Fibroblast of pulmonary artery (primary cell): ENCODE measurements at places on chromosomes 6 and 20.

GRCh38 chr20:41900201-41900691 lies 282.1 kb upstream of the CHD6 start:
- no peak for DNase-seq

DNA sequence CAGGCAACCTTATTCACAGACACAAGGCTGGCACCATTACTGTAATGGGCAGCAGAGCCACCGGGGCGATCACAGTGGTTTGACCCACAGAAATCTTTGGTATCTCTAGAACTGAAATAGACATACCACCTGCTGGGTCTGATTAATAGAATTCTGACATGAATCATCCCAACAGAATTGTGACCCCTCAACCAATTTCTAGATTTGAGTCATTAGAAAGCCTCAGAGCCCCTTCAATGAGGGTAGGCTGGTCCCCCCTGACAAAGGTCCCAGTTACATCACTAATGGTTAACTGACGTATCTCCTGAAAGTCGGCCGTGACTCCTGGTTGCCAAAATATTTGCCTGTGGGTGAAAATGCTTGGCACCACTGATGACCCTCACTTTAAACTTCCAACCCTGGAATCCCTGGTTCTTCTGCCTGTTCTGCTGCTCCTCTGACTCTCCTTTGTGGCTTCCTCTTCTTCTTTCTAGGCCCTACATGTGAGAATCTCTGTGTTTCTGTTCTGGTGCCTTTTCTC lies 124.9 kb upstream of the ARID1B start:
- no peak for DNase-seq

- DNase-seq: no peak
These were observed 21.7 kb upstream of the SMIM26 start for GRCh38 chr20:18545566-18545965.

- DNase-seq: no peak
These were observed 12.0 kb downstream of the CNKSR3 start for GRCh38 chr6:154498340-154498934.

- DNase-seq: no peak
These were observed 445.2 kb upstream of the ID4 start for GRCh38 chr6:19391926-19392325.

DNA sequence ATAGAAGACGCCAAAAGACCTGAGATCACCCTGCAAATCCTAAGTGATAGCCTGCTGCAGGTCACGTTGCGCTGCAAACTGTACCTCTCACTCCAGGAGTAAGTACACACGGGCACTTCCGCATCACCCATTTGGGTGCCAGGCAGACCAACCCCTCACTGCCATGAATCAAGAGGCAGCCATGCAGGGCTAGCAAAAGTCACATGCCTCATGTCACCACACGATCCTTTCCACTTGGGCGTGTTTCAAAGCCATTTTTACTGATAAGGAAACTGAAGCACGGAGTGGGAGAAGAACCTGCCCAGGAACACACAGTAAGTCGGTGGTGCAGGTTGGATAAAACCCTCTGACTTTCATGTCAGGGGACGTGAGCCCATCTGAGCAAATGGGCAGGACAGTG lies 37.0 kb downstream of the BPIFB1 start:
- DNase-seq: no peak

DNA sequence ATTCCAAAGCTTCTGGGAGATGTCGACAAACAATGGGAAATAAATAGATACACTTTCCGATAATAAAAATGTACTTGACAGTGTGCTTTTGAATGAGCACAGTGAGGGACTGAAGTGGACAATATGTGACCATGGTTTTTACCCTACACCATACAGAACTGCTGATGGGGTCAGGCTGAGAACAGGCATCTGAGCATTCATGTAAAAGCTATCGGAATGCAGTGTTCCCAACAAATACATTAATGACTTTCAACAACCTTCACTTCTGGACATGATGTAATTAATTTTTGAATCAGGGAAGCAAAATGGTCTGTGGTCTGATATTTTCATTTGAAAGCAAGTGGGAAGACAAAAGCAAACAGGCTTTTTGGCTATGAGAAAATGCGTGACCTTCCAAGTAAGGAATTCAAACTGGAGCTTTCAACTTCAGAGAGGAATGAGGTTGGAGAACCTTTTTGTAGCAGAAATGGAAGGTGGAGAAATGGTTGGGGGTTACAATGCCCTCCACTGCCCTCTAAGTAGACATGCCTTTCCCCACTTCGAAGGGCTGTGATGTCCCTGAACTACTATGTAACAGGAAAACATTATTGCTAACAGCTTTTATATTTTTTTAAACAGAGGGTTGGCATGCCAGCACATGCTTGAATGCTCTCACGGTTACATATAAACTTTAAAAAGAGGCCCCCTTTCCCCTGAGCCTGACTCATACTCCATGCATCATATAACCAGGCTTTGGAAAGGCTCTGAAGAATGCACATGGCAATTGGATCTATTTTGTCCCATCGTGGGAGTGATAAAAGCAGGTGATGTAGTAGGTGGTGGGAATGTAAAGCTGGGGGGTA lies 203.5 kb upstream of the CITED2 start:
- peak; percentile 82 for DNase-seq

DNA sequence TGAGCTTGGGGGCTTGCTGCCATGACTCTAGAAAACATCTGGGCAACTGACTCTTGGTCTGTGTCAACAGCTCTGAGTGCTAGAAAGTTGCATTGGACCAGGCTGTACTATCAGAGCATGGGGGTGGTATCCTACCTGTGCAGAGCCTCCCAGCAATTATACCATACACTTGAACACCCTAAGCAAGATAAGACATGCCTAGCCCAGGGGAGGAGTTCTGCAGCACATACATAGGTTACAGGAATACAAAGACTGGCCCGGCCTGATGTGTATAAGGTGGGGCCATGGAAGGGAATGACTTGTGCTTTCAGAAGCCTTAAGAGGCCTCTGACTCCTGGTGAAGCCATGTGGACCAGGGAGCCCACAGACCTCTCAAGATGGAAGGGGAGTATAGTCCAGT lies 11.4 kb upstream of the MOCS1 start:
- no peak for DNase-seq

DNA sequence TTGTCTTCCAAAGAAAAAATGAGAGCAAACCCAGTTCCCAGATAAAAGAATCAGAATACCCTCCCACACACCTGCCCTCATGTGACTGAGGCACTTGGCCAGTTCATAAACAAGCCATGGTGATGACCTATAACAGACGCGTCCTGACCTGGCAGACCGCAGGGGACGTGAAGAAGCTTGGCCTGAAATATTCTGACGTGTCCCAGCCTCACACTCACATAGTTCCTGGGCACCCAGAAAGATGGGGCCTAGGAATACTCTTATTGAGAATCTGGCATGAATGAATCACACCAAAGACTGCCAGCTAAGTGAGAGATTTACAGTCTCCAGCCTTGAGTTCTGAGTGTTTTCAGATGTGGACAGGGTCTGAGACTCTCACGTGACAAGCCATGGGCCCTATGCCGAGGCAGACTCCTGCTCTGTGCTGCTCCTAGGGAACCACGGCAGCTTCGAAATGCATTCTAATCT lies 17.2 kb upstream of the MAP3K4 start:
- DNase-seq: peak; percentile 92

GRCh38 chr6:96537726-96538125 lies 16.1 kb downstream of the UFL1 start:
- no peak for DNase-seq

GRCh38 chr6:159842035-159842434 lies 42.0 kb downstream of the PNLDC1 start:
- DNase-seq: peak; percentile 25

GRCh38 chr6:15966000-15966520 lies 162.8 kb upstream of the MYLIP start:
- no peak for DNase-seq

- no peak for DNase-seq
These were observed 19.5 kb upstream of the DAAM2 start for GRCh38 chr6:39772559-39773273.

DNA sequence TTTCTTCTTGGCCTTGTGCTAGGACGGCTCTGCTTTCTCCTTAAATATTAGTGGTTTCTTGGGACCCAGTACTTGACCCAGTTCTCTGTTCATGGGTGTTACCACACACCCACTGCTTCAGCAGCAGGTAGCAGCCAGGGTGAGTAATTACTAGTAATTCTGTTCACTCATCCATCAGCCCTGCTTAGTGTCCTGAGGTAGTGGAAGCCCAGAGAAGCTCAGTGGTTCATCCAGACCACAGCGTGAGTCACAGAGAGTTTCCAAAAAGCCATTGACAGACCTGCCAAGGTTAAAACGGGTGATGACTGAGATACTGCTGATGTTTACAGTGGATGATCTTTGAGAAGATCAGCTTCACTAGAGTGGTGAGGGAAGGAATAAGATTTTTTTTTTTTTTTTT lies 51.7 kb upstream of the HINT3 start:
- DNase-seq: no peak

DNA sequence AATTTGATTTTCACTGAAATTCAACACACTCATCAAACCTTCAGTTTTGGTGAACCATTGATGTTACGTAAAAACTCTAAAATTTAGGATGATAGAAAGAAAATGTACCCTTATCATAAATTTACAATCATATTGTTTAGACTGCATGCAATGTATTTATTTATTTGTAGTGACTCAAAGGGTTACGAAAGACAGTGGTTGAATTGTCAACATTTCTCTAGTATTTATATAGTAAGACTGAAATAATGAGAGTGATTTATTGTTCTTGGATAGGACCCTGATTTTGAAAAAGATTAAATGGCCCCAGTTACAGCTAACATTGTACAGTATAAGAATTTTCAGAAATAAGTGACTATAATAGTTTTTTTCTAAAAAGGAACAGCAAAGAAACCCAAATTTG lies 591.5 kb downstream of the RFPL4B start:
- DNase-seq: peak; percentile 26

DNA sequence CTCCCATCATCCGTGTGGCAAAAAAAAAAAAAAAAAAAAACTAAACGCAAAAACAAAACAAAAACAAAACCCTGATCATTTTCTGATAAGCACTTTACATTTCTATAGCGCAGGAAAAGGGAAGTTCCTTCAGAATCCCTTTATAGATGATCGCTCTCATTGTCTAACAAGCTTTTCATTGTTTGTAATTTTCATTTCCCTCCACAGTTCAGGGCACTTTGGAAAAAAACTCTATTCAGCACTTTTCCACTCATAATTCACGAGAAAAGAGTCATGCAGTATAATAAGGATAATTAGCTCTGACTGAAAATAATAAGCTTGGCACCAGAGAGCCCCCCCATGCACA lies 89.4 kb upstream of the ATXN1 start:
- DNase-seq: no peak

DNA sequence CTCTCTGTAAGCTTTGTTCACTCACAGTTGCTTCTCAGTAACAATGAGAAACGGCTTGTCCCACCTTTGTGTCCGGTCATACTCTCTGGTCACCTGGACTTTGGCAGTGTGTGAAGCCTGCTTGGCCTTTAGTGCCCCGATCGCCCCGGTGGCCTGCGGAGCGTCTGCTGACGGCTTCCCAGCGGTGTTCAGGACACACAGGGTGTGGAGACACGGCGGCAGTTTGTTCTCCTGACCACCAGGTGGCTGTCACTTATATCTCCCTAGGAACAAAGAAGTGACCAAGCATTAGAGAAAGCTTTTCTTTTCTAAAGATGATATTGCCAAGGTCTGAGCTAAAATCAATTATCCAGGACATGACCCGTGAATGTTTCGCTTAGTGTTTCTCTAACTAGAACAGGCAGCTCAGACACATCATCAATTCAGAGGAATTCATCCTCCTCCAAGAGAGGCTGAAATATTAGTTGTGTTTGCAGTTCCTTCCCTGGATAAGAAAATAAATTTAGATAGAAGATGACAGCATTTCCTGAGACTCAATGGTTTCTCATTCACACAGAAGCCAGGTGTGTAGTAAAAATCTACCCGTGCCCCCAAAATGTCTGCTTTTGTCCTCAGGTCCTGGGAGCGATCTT lies 167.4 kb upstream of the THBS2 start:
- DNase-seq: no peak

DNA sequence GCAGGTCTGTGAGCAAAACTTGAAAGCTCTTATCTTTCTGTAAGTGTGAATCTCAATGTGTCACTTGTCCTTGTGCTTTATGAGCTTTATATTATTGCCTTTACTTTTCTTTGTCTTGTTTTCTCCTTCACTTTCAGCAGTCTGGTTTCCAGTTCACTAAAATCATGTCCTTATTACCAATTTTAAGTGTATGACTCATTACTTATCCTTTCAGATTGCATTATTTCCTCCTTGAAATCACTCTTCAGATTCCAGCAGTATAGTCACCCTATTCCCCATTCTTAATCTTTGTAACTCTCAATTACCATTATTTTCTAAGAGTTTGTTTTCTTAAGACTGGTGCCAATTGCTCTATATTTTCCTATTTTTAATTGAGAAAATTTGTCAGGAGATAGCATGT lies 117.4 kb upstream of the GRIK2 start:
- DNase-seq: peak; percentile 4

DNA sequence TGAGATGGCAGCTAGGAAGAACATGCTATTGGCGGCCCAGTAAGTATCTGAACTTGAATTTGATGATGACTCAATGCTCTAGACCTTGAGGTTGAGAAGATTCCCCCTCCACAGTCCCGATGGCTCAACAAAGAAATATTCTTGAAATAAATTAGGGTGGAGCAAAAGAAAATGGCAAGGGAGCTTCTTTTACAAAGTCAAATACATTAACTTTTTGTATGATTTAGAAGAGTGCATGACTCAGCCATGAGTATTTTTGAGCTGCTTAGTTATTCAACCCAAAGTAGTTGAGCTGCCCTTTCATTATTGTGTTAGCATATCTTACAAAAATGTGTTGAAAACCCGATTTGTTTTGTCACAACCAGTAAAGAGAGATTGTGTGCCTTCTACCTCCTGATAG lies 7.6 kb downstream of the TFAP2C start:
- no peak for DNase-seq

- no peak for DNase-seq
These were observed 35.6 kb upstream of the SDHAF4 start for GRCh38 chr6:70531133-70531532.

GRCh38 chr20:12762725-12763124 lies 246.0 kb upstream of the SPTLC3 start:
- DNase-seq: no peak

DNA sequence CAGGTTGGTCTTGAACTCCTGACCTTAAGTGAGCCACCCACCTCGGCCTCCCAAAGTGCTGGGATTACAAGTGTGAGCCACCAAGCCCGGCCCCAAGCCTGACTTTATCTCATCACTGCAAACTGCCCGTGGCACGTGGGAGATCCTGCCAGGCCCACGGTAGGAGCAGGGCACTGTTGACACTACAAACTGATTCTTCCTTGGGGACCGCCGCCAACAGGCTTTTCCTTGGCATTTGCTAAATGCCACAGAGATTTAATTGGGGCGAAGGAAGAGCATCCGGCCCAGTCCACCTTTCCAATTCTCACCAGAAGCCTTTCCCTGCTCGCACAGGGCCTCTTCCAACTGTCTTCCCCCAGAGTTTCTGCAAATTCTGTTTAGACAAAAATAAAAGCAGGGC lies 11.0 kb downstream of the ATP9A start:
- no peak for DNase-seq
